ENCODE measurements at places on chromosomes 2 and 18.

GRCh38 chr2:149192427-149192826, 138.0 kb upstream of the LYPD6 start:
- no peak for DNase-seq

DNA sequence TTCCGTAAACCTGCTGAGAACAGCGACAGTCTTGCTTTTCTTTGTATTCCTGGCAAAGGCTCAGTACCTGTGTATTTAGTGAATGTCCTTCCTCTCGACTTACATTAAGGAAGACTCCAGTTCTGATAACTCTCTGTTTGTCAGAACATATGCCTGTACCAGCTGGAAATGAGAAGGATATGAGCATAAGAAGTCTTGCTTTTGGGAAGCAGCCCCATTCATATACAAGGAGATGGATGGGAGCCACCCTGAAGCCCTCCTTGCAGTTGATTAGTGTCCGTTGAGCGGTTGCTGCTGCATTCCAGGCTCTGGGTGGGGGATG, 59.8 kb downstream of the SH3BP4 start:
- no peak for DNase-seq

GRCh38 chr18:44309185-44309584, 371.5 kb upstream of the SETBP1 start:
- no peak for DNase-seq

- no peak for DNase-seq
Observed at GRCh38 chr2:204251998-204252376, 293.3 kb upstream of the PARD3B start.

DNA sequence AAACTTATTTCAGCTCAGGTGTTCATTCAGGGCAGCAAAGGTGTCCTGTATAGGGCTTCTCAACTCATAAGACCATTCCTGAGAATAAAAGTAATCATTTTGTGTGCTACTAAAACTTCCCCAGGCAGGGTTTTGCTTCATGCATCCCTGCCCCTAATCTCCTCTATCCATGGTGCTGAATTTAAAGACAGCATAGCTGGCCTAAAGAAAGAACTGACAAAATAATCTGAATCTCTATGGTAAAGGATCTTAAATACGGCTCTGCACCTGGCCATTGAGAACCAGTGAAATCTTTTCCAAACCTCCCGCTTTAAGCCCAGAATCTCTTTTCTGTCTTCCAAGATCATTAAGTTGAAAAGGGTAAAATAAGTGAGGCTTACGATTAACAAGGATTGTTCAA, 292.1 kb upstream of the KLHL29 start:
- no peak for DNase-seq

- no peak for DNase-seq
Observed at GRCh38 chr18:37536656-37537055, 28.9 kb downstream of the CELF4 start.

- no peak for DNase-seq
Observed at GRCh38 chr18:38284972-38285371, 719.4 kb upstream of the CELF4 start.

DNA sequence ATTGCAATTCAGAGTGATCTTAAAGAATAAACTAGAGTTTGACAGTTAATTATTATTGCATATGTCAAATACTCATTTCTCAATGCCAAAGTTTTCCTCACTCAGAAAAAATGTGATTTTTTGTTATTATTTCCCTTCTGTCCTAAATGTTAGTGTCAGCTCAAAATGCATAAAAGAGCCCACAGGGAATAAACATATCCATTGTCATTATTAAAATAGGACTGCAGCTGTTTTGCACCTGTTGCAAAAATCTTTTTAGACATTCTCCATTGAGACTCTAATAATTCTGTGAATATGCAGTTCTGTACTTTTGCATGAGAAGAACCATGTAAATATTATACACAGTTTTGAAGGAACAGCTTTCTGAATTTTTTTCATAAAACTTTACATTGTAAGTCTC, 540.0 kb upstream of the SLC39A10 start:
- no peak for DNase-seq

DNA sequence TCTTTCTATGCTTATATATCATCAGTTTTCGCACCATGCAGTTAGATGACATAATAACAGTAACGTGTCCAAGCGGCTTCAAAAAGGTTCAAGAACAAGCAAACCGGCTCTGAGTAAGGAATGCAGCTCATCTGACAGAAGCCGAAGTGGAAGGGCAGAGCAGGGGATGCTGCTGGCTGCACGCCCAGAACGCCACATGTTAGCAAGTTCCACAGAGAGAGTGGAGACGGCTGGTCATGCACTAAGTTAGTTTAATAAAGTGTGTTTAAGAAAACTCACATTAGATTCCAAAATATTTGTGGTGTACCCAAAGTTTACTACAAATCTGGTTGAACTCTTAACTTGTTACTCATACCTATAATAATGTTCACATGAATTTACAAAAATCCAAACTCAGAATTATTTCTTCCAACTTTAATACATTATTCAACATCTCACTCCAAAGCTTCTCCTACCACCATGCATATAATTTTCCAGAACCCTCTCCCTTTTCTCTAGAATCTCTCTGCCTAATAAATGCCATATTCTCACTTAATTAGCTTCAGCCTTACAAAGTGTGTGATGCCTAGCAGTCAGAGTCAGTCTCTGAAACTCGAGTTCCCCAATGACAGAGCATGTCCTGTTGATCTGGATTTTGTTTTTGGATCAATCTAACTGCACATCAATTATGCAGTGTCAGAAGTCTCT, 170.0 kb downstream of the DNAH7 start:
- DNase-seq: no peak

DNA sequence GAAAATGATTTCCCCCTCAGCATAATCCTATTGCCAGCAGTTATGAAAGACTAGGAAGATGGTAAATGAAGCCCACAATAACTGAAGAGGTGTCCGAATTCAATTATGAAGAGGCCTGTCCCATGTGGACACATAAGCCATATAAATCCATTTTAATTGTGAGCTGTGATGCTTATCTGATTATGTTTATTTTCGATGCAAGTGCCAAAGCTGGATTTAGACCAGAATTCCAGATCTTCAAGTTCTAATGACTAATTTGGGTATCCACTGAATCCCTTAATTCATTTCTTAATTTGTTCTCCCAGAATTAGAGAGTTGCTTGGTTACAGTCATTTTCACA, 24.5 kb downstream of the SPATS2L start:
- DNase-seq: no peak

DNA sequence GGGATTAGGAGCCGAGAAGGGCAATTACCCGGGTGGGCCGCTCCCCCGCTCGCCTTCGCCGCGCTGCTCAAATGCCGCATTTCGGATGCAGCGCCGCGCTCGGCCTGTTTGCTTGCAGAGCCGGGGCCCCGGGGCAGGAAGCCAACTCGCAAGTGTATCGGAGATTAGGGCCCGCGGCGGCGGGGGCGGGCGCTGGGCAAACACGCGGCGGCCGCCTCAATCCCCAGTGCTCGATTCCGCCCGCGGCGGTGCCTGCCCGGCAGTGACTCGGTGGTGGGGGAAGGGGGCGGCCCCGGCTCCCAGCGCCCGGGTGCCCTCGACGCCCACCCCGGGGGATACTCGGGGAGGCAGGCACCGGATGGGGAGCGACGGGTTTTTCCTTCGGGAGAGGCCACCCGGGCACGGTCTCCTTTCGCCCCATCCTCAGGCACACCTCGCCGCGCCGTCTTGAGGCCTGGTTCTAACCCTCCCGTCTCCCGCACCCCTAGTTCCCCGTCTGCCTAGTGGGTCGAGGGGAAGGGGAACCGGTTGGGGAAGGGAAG, 26.6 kb upstream of the NOTO start:
- DNase-seq: peak; percentile 76

GRCh38 chr18:13403786-13404549, 185.4 kb downstream of the LDLRAD4 start:
- DNase-seq: no peak

DNA sequence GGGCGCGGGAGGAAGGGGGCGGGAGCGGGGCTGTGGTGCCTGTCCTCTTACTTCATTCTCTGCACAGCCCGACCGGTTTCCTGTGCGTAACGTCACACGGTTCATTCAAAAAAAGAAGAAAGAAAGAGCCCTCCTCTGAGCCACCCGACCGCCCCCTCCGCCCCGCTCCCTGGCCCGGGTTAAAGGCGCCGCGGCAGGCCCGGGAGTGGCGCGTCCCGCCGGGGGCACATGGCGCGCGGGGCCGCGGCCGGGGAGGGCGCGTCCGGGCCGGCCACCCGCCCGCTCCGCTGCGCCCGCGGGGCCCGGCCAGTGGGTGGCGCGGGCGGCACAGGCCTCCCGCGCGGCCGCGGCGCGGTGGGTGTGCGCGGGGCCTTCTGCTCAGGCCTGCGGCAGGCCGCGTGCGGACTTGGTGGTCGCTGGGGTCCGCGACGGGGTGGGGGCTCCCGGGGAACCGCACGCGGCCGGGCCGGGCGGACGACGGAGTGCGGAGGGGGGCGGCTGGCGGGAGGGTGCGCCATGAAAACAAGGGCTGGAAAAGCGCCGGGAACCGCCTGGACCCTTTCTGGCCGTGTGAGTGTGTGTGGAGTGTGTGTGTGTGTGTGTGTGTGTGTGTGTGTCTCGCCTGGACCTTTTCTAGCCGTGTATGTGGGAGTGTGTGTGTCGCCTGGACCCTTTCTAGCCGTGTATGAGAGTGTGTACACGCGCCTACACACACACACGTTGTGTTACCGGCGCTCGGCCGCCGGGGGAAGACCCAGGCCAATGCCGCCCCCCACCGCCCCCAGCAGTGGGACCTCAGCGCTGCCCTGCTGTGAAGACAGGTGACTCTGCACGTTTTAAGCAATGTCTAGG, 780 bp upstream of the BCL2 start:
- peak; percentile 83 for DNase-seq

- peak; percentile 44 for DNase-seq
Observed at GRCh38 chr2:46985512-46985911, 69.9 kb upstream of the MCFD2 start.

GRCh38 chr2:117801826-117802225, 12.7 kb upstream of the DDX18 start:
- no peak for DNase-seq

DNA sequence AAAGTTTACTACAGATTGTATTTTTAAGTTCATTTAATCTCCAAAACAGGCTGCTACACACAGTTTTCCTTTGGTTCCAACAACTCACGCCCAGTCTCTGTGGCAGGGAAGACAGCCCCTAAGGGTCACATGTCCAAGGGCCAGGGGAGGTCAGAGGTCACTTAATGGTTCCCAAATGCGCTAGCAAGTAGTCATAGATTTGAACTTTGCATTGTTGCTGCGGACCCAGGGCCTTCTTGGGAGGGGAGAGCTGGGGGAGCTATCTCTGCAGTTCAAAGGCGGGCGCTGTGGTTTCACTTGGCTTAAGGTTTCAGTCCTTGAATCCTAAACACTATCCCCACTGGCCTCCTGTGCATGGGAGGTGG, 74.8 kb upstream of the ZNF532 start:
- no peak for DNase-seq

- no peak for DNase-seq
Observed at GRCh38 chr2:169164311-169164710, 94.9 kb downstream of the DHRS9 start.

DNA sequence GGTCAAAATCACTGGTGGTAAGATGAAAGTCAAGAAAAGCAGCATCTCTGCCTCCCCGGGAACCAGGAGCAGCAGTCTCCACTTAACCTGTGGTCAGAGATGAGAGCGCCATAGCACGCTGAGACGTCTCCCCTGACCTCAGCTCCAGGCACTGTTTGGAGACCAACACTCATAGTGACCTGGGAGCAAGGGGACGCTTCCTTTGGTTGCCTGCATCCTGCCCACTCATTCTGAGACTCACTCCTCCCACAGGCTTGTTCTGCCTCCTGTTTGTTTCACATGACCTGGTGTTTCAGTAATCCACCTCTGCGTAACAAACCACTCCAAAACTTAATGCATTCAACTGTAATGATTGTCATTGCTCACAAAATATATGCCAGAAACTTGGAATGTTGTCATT, 139.3 kb downstream of the ACOXL start:
- DNase-seq: peak; percentile 24

DNA sequence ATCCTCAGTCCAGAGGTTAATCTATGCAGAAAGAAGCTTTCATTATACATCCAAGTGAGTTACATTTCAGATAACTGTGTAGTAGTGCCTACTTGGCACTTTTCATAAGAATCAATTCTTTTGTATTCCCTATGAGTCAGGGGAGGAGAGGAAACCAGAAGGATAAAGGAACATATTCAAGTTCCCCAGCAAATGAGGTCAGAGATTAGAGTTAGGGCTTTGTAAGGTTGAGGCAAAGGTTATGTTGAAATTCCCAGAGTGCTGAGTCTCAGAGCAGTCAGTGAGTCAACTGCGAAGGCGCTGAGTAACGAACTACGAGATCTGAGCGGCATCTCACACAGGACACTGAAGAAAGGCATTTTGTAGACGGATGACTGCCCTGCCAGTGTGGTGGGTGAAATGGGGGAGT, 25.1 kb upstream of the ME2 start:
- no peak for DNase-seq

- no peak for DNase-seq
Observed at GRCh38 chr18:8778824-8779223, 73.5 kb downstream of the MTCL1 start.

- no peak for DNase-seq
Observed at GRCh38 chr2:7887441-7887840, 794.4 kb upstream of the ID2 start.

DNA sequence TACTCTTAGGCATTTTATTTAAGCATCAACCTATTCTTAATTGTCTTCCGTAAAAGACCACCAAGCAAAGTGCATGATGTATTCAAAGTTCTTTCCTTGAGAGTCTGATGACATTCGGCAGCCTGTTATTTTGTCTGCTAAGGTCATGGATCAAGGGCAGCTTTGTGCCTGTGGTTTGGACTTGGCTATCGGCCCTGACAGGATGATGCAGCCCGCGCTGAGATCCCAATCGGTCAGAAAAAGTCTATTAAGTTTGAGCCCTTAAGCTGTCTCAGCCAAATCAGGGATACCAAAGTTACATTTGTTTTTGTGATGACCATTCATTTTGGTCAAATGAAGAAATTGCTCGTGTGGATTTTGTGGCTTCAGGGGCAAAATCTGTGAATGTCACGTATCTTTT, 718.9 kb upstream of the FANCL start:
- DNase-seq: no peak

- DNase-seq: no peak
Observed at GRCh38 chr2:170144761-170145160, 33.2 kb upstream of the MYO3B start.

Measured in stimulated activated CD4-positive, alpha-beta T cell treated with anti-CD3 and anti-CD28 coated beads, Interleukin-1b, Interleukin-23, amount 100 ng/mL, for 48 hours (primary cell).